NCI-H510A treated with DMSO at 0.1 percent for 48 hours (cell line): ENCODE measurements at places on chromosomes 5 and 9.
A peak's percentile ranks its signal among the peaks of the same experiment; 100 is the strongest.

- DNase-seq: no peak
Observed at GRCh38 chr9:75390951-75391350, 302.6 kb downstream of the OSTF1 start.

DNA sequence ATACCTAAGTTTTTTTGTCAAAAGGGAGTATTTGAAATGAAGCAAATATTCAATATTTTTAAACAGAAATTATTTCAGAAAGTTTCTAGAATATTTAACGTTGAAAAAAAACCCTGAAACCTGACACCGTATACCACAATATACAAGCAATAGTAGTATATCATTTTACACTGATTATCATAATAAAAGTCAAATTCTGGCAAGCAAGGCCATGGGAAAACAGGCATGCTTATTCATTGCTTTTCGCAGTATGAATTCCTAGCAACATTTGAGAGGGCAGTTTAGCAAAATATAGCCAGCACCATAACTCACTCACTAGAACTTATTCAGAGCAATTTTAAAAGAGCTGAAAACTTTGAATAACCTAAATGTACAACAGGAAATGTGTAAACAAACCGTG, 46.1 kb downstream of the ERAP1 start:
- no peak for DNase-seq

GRCh38 chr5:51273021-51273420, 110.2 kb upstream of the ISL1 start:
- no peak for DNase-seq

DNA sequence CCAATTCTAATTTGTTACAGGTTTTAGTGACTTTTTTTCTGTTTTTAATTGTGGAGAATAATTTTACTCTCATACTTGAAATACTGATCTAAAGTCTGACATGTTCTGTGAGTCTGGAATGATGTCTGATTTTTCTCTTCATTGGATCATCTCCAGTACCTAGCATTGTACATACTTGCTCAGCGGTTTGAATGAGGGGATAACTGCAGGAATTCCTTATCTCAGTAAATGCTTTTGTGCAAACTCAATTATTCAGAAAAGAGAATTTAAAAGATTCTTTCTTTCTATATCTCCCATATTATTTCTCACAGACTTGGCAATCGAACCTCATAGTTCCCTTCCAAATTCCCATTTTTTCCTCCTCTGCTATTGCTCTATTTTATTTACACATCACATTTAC, 397.9 kb upstream of the SGCD start:
- no peak for DNase-seq

DNA sequence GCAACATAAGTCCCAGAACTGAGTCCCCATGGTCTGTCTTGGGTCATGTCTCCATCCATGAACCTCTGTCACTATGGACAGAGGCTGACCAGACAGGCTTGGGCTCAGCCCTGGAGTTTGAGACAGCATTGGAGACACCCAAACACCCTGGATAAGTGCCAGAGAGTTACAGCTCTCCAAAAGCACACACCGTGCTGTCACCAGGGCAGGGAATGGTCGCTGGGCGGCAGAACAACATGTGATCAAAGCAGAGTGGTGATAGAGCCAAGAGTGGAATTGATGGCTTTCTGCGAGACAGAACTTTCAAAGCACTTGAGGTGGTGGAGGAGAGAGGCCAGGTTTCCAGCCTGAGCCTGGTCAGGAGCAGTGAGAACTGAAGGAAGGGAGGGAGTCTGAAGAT, 50.1 kb downstream of the DRD1 start:
- DNase-seq: peak; percentile 26

DNA sequence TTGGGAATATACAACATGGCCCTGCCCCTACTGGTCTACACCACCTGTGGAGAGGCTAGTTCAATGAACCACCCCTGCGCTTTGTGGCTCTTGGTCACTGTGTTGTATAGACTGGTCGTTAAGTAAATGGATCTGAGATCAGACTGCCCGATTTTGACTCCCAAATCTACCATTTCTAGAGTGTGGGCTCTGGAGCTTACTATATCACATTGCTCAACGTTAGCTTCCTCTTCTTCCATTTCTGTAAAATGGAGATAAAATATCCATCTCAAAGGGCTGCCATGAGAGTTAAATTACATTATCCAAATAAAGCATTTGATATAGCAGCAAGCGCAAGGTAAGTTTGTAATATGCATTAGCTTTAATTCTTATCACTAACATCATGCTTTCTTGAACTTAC, 52.7 kb upstream of the IFNK start:
- DNase-seq: no peak

- DNase-seq: no peak
Observed at GRCh38 chr9:121786543-121786948, 135.1 kb downstream of the DAB2IP start.

- DNase-seq: no peak
Observed at GRCh38 chr5:10594591-10595210, 30.8 kb downstream of the ANKRD33B start.

DNA sequence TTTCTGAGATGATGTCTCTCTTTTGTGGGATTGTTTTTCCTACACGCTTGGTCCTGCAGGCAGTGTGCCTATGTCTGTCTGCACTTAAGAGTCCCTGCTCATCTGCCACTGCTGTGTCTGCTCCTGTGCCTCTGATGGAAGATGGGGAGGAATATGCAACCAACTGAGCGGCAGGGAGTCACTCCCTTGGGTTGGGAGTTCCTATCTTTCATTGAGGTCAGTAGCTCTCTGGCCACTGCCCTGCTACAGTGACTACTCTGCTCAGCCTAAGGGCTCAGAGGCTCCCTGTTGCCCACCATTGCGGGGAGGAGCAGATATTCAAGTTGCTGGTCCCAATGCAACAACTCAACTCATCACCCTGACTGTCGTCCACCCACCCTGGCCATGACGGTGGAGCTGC, 13.4 kb upstream of the FAM163B start:
- DNase-seq: no peak
